ENCODE measurements at places on chromosomes 12 and 14. TPM values are rescaled to one million over a fixed set of nuclear protein-coding genes. Genes with fewer than 3 reads are reported as not detected.

Gene GDF11
- 11.3 TPM for total RNA-seq

Gene NRL
- 8.8 TPM for total RNA-seq

Gene C14orf39
- not detected for total RNA-seq

Gene ZNF891
- 6.8 TPM for total RNA-seq

GRCh38 chr12:124150168-124150567 lies 144.7 kb upstream of the RFLNA start:
- DNase-seq: no peak

- DNase-seq: peak; percentile 67
Observed at GRCh38 chr12:9364224-9365176, 156.3 kb upstream of the PZP start.

DNA sequence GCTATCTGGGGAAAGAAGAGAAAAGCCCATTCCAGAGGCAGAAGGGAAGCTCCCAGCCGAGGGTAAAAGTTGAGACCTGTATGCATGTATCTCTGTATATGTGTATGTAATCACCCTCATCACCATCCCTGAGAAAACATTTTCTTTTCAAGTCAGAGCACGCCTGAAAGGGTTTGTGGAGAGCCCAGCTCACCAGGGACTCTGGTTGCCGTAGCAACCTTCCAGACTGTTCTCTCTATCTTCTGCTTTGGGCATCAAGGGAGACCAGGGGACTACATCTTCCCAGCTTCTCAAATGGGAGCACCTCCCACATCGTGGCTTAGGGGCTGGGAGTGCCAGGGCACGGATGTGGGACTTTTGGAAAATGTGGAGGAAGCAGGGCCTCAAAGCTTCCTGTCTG lies 93.5 kb downstream of the GALNT8 start:
- no peak for DNase-seq

- no peak for DNase-seq
Observed at GRCh38 chr12:45644541-45644940, 85.0 kb upstream of the ARID2 start.

DNA sequence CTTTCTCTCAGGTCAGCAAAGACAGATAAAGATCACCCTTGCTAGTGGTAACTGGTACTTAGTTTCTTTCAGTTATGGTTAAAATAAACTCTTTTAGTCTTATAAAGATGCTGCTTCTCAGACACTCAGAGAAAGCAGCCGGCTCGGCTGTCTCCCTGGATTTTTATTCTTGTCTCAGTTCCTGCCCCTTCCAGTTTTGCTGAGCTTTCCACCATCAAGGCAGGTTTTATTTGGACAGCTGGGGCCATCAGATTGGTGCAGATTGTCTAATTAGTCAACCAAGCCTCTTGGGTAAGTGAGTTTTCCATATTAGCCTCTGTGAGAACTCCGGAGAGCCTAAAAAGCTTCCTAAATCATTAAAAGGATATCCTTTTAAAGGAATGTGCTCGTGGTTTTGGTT lies 130.8 kb upstream of the BMP4 start:
- DNase-seq: no peak

- peak; percentile 74 for DNase-seq
Observed at GRCh38 chr12:54404061-54405004, 14.7 kb downstream of the ITGA5 start.

- DNase-seq: no peak
Observed at GRCh38 chr12:125137766-125138344, 72.6 kb downstream of the AACS start.

DNA sequence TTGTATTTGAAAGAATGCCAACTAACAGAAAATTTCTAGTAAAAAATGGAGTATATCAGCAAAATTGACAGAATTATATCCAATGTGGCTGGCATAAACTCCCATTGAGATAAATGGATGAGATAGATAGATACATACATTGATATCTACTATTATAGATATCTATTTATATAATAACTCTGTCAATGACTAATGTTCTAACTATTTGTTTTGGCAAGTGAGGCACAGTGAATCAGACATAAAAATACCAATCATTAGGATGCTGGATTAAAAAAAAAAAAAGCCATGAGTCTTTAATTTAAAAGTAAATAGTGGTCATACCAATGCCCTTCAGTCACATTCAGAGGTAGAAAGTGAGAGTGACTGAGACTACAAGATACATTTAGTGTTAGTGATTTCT lies 33.7 kb upstream of the GLIPR1 start:
- no peak for DNase-seq

DNA sequence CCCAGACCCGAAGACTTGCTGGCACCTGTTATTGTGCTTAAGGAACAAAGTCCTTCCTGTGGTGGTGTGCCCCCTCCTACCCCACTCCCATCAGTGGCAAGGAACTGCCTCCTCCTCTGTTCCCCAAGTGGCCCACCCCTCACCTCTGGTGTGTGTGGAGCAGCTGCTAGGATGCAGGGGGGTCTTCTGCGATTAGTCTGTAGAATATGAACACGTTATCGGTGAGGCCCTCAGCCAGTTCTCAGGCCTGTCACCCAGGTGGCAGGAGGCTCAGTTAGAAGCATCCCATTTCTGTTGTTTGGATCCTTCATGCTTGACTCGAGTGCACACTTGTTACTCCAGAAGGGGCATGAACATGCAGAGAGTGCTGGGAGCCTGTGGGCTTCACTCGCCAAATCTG lies 39.3 kb downstream of the RAB35 start:
- no peak for DNase-seq

GRCh38 chr12:10455766-10456165 lies 2.6 kb upstream of the KLRC1 start:
- DNase-seq: no peak

DNA sequence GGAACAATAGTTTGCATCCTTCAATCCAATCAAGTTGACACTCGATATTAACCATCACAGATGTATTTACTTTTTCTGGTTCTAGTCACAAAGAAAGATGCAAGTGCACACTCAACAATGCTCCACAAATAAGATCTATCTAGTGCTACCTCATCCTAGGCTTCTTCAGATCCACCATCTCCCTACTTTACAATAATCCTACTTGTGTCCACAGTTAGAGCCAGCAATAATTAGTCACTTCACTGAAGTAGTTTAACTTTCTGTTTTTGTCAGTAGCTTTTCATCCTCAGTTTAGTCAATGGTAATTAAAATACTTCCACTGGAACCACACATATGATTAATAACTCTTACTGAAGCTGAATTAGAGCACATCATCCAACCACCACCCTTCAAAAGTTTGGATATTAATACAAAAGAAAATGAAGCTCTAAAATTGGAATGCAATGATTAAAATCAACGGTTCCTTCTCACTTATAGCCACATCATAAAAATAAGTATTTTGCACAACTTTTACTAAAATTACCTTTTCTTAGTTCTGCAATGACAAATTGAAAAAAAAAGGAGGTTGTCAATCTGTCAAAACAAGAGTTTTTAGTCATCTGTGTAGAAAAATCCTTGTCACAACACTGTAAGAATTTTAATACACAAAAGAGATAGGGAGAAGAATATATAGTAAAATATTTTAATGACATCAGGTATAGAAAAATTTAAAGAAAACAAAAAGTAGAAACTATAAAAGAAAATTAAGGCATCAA lies 28.2 kb upstream of the SNRPF start:
- DNase-seq: no peak

- DNase-seq: no peak
Observed at GRCh38 chr14:96710060-96710666, 87.0 kb upstream of the VRK1 start.

DNA sequence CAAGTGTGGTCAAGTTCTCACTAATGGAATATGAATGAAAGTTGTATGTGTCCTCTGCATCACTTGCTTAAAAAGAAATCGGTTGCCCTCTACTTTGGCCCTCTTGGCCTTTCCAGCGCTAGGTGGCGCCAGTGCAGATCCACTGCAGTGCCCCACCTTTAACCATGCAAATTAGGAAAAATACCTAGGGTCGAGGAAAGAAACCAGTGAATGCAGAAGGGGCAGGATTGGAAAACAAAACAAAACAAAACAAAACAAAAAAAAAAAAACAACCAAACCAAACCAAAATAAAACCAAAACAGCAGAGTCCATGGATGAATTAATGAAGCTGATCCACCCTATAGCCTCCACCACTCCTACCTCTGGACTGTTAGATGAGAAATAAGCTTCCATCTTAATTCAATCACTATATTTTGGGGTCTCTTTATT lies 12.9 kb upstream of the NEMF start:
- DNase-seq: peak; percentile 87

GRCh38 chr12:124802361-124802760 lies 61.3 kb downstream of the SCARB1 start:
- no peak for DNase-seq

DNA sequence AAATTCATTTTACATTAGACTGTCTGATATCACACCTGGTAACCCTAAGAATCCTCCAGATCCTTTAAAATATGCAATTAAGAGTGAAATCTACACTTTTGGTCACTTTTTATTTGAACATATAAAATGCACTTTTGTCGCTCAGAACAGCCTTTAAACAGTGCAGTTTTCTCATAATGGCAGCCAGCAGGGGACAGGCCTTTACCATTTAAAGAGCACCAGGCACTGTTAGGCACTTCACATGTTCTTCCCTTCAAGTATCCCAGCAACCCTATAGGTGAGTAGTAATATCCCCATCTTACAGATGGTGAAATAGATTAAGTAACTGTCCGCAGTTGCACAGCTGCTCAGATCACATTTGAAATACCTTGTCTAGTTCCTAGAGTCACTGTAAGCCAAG lies 11.3 kb upstream of the SAMD4A start:
- DNase-seq: no peak

GRCh38 chr12:48340943-48341342 lies 9.8 kb downstream of the ZNF641 start:
- no peak for DNase-seq

- no peak for DNase-seq
Observed at GRCh38 chr14:103000291-103000921, 56.9 kb downstream of the CDC42BPB start.

DNA sequence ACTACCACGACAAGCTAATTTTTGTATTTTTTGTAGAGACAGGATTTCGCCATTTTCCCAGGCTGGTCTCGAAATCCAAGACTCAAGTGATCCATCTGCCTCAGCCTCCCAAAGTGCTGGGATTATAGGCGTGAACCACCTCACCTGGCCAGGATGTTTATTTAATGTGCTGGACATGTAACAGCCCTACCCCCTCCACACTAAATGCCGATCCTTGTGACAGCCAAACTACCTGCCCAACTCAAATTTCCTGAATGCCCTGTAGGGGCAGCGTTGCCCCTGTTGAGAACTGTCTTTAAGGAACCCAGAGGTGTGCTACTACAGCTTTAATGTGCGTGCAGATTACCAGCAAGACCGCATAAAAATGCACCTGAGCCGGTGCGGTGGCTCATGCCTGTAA lies 48.1 kb downstream of the KCNK13 start:
- no peak for DNase-seq

GRCh38 chr12:127236491-127236890 lies 1030.5 kb upstream of the TMEM132C start:
- DNase-seq: no peak

DNA sequence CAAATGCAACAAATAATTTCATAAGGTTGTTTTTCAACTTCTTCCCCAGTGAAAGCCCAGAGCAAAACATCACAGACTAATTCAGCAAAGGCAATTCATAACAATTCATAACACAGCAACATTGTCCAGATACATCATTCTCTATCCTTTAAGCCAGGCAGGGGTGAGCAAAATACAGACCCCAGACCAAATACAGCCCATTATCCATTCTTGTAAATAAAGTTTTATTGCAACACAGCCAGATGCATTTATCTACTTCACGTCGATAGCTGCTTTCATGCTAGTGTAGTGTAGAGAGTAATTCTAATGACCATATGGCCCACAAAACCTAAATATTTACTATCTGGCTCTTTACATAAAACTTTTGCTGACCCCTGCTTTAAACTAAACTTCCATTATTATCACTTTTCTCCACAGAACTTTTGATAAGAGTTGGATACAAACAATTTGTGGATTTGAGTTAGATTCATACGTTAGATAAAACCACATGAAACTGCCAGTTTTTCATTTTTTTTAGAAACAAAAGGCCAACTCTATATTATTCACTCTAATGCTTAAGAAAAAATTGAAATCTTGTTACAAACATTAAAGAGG lies 174.4 kb downstream of the DUSP6 start:
- no peak for DNase-seq

DNA sequence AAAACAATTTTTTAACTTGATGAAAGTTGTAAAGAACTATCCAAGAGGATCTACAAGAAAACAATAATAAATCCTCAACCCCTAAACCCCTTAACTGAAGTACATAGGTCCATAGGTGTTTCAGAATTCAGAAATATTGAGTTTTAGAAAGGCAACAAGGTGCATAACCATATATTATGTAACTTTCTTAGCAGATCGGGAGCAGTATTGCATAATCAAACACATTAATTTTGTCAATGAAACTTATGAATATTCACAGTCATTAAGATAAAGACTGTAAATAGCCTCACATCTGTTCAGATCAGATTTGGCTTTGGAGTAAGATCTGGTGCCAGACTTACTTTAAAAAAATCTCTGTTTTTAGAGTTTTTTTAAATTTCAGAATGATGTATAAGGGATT lies 647.1 kb upstream of the FLRT2 start:
- DNase-seq: no peak
